A549 (cell line): ENCODE measurements at places on chromosomes 13 and 19. TPM values are rescaled to one million over a fixed set of nuclear protein-coding genes. Genes with fewer than 3 reads are reported as not detected.

DNA sequence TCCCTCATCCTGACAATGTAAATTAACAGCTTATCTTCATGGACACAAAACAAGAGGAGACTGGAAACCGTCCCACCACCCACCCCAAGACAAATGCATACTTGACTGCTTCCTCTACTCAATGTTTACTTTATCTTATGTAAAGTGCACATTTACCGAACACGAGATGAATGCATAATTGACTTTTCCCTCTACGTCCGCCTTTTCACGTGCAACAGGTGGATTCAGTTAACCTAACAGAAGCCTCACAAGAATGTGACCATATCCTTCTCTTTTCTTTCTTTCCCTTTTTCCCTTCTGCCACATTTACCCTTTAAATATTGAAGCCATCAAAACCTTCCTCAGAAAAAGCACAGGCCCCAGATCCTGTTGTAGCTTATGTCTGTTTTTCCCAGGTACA, 468.0 kb downstream of the UQCRFS1 start:
- no peak for DNase-seq

GRCh38 chr19:5484398-5485285, 29.4 kb downstream of the ZNRF4 start:
- no peak for DNase-seq

SMAD9 gene
- 0.04 to 0.05 TPM (median 0.04 TPM) in 3 replicates for polyA plus RNA-seq

DNA sequence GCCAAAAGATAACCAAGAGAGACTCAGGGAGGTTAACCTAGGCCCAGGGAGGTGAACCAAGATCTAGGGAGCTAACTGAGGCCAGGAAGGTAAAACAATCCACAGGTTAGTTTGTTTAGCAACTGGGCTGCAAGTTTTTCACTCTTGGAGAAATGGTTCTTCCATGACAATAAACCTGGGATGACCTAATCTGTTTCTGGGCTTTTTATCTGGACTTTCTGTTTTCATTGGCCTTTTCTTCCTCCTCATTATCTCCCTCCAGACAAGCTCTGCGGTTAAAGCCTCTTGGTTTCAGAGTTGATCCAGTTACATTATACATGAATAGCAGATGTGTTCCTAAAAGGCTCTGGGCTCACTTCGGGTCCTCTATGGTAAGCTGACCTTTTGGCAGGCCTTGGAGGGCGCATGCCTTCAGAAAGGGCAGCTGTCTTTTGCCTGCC, 44.2 kb downstream of the PCDH8 start:
- no peak for DNase-seq

DNA sequence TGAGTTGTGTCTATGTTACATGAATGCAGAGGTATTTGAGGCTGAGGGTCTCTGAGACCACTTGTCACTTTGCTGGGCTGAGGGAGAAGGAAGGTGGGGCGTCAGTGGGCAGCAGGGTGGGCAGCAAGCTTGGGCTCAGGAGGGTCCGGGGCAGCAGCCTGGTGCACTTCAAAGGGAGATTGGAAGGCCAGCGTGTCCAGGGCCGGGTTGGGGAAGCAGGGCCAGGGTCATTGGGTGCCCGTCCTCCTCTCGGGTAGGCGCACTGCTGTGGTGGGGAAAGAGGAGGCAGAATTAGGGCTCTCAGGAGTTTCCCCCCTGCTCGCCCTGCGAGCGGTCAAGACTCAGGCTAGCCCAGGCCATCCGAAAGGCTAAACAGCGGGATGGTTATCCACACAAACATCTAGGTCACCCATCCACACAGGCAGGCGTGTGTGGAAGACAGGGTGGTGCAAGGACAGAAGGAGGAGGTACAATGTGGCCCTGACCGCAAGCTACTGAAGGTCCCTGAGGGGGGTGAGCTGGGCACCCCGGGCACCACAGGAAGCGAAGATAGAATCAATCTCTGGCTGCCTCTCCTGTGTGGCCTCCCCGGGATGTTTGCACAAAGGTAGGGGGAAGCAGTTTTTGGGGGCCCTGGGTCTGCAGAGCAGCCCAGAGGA, 37.7 kb downstream of the MYO9B start:
- DNase-seq, result no peak

- no peak for DNase-seq
Observed at GRCh38 chr13:112443191-112443994, 67.2 kb downstream of the SPACA7 start.

- no peak for DNase-seq
Observed at GRCh38 chr19:7195046-7195445, 99.2 kb downstream of the INSR start.

GRCh38 chr19:39084732-39085080, 538 bp downstream of the ACP7 start:
- DNase-seq, result no peak
